ENCODE measurements at places on chromosomes 2 and 18. TPM values are rescaled to one million over a fixed set of nuclear protein-coding genes. Genes with fewer than 3 reads are reported as not detected.
A peak's percentile ranks its signal among the peaks of the same experiment; 100 is the strongest.

Gene ANKRD30B
- not detected for total RNA-seq

Gene NYAP2
- total RNA-seq, result not detected

Gene NOSTRIN
- total RNA-seq, result not detected

Gene POTEJ
- total RNA-seq, result not detected

GRCh38 chr18:77271576-77272481, 22.2 kb downstream of the GALR1 start:
- DNase-seq, result no peak
- no peaks in the 10 kb centered on the region for H3K4me1 ChIP-seq
- H3K4me3 ChIP-seq, result no peak overlapping the region
- no peaks in the 10 kb centered on the region for H3K36me3 ChIP-seq

DNA sequence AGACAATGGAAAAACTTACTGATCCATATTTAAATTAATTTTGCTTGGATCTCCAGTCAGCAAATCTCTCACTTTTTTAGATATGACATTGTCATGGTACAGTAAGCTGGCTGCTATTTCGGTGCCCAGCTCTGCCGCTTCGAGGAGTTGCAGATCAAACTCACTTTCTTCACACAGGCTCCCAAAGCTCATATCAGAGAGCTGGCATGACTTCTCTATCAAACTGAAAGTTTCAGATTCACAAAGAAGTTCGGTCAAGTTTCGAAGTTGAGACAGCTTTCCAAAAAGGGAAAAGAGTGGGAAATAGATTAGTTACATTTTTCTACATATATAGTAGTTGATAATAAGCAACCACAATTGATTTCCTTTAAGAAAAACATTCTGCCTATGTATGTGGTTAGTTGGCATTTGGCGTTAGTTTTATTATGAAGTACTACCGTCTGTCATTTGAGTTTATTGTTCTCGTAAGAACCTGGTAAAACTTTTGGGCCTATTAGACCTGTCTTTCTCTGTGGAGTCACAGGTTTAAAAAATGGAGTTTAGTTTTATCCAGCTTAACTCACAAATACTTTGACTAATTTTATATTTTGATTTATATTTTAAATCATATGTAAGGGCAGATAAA, 118.8 kb downstream of the ABCA12 start:
- H3K4me1 ChIP-seq, result peaks cover 32% of the 10 kb centered on the region
- H3K4me3 ChIP-seq, result no peak overlapping the region
- DNase-seq, result no peak
- H3K36me3 ChIP-seq, result no peaks in the 10 kb centered on the region

- H3K27me3 ChIP-seq, result no peaks in the 10 kb centered on the region
- H3K4me3 ChIP-seq, result no peak overlapping the region
- peaks cover 79% of the 10 kb centered on the region for H3K4me1 ChIP-seq
Observed at GRCh38 chr18:9109523-9109922, 7.0 kb downstream of the NDUFV2 start.

DNA sequence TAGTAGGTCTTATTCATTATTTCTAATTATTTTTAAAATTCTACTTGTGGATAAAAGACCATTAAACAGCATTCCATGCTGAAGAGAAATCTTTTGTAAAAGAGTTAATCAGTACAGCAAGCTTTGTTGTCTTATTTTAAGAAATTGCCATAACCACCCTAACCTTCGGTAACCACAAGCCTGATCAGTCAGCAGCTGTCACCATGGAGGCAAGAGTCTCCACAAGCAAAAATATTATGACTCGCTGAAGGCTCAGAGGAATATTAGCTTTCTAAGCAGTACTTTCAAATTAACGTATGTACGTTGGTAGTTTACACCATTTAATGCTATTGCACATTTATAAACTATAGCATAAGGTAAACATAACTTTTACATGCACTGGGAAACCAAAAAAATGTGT, 650.5 kb upstream of the LINC00305 start:
- H3K4me1 ChIP-seq, result no peaks in the 10 kb centered on the region
- DNase-seq, result no peak
- H3K4me3 ChIP-seq, result no peak overlapping the region
- H3K36me3 ChIP-seq, result no peaks in the 10 kb centered on the region

DNA sequence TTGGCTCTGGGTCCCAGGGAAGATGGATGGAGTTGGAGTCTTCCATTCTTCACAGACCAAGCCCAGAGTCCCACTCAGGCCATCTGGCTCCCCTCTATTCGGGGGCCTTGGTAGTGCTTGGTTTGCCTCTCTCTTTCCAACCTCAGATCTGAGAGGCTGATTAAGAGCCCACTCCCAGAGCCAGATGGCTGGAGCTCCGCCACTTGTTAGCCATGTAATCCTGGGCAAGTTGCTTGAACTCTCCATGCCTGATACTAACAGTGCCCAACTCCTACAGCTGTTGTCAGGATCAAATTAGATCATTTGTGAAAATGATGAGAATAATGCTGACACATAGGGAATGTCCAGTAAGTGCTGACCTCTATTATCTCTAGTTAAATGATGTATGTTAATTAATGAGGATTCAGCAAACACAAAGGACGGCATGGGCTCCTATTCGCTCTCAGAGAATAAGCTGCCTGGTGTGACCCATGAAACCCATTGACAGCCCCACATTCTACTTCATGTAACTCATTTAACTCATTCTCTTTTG, 46.6 kb upstream of the SLC14A1 start:
- no peak overlapping the region for H3K27ac ChIP-seq
- no peaks in the 10 kb centered on the region for H3K36me3 ChIP-seq
- no peak for DNase-seq

- H3K27ac ChIP-seq, result peak overlapping the region; percentile 95
- H3K4me1 ChIP-seq, result peaks cover 64% of the 10 kb centered on the region
- H3K4me3 ChIP-seq, result peak overlapping the region; percentile 68
- no peaks in the 10 kb centered on the region for H3K36me3 ChIP-seq
Observed at GRCh38 chr18:25233528-25234321, 118.2 kb downstream of the ZNF521 start.

DNA sequence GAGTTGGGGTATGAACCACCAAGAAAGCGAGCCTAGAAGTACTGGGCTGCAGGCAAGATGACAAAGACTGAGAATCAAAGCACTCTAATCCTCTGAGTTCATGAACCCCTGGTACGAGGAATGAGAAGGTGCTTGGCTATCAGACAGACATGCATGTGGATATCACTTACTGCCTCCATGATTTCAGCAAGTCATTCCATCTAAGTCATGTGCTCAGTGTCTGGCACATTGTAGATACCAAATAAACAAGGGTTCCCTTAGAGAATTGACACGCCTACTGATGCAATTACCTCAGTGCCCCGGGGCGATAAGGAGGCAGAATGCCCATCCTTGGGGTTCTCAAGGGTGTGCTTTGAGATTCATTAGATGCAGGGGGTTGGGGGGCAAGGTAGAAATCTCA, 125.6 kb upstream of the PKDCC start:
- no peak overlapping the region for H3K4me3 ChIP-seq
- H3K36me3 ChIP-seq, result no peaks in the 10 kb centered on the region
- DNase-seq, result no peak
- no peak overlapping the region for H3K27ac ChIP-seq
- H3K4me1 ChIP-seq, result peaks cover 14% of the 10 kb centered on the region

GRCh38 chr2:168450171-168450570, 5.9 kb upstream of the CERS6 start:
- H3K27me3 ChIP-seq, result no peaks in the 10 kb centered on the region
- peaks cover 2% of the 10 kb centered on the region for H3K36me3 ChIP-seq
- peaks cover 14% of the 10 kb centered on the region for H3K4me1 ChIP-seq
- DNase-seq, result no peak

- peaks cover 2% of the 10 kb centered on the region for H3K36me3 ChIP-seq
- DNase-seq, result no peak
- no peak overlapping the region for H3K27ac ChIP-seq
- peaks cover 38% of the 10 kb centered on the region for H3K27me3 ChIP-seq
- peaks cover 8% of the 10 kb centered on the region for H3K4me1 ChIP-seq
Observed at GRCh38 chr2:176490061-176490861, 221.0 kb downstream of the MTX2 start.

DNA sequence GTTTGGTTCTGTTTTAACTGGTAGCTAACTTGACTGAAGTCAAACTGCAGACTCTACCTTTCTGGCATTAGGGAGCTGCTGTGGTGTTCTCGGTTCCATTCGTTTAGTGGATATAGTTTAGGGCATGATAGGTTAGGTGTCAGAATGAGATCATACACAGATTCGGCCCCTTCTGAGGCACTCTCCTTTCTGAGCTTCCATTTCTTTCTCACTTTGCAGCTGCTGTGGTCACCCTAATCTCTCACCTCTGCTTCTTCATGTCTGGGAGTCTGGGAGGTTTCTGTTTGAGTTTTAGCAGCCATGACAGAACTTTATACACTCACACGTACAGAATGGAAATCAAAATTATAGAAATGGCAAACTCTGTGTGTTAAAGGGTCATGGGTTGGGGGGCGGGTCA, 122.8 kb downstream of the ATP9B start:
- no peak for DNase-seq
- no peaks in the 10 kb centered on the region for H3K27me3 ChIP-seq
- H3K4me3 ChIP-seq, result no peak overlapping the region
- no peak overlapping the region for H3K27ac ChIP-seq
- H3K36me3 ChIP-seq, result peaks cover 6% of the 10 kb centered on the region

GRCh38 chr2:222480497-222480896, 56.2 kb downstream of the SGPP2 start:
- no peak overlapping the region for H3K27ac ChIP-seq
- H3K4me1 ChIP-seq, result no peaks in the 10 kb centered on the region
- peaks cover 24% of the 10 kb centered on the region for H3K27me3 ChIP-seq
- no peak for DNase-seq
- H3K36me3 ChIP-seq, result no peaks in the 10 kb centered on the region

- H3K4me3 ChIP-seq, result no peak overlapping the region
- DNase-seq, result no peak
- no peaks in the 10 kb centered on the region for H3K36me3 ChIP-seq
- H3K4me1 ChIP-seq, result peaks cover 20% of the 10 kb centered on the region
- H3K27me3 ChIP-seq, result no peaks in the 10 kb centered on the region
Observed at GRCh38 chr2:158586491-158586890, 129.7 kb downstream of the PKP4 start.

- H3K4me1 ChIP-seq, result peaks cover 27% of the 10 kb centered on the region
- DNase-seq, result no peak
- peak overlapping the region; percentile 48 for H3K4me3 ChIP-seq
- H3K27ac ChIP-seq, result no peak overlapping the region
- no peaks in the 10 kb centered on the region for H3K27me3 ChIP-seq
Observed at GRCh38 chr2:219419331-219420197, 1.4 kb downstream of the DES start.

DNA sequence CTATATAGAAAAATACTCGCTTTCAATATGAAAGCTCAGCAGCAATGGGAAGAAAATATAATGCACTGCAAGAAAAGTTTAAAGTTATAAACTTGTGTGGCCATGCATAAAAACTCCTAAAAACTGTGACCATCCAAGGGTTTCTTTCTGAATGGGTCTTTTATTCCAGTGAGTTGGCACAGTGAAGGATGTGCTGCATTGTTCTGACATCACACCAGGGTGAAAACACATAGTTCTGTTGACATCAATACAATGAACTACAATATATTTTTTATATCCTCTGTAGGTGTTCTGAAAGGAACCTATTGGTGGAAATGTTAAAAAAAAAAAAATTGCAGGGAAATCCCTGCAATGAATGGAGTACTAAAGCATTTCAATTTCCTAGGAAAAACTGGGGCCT, 80.2 kb downstream of the CDH20 start:
- H3K27me3 ChIP-seq, result peaks cover 2% of the 10 kb centered on the region
- no peak overlapping the region for H3K27ac ChIP-seq
- H3K36me3 ChIP-seq, result no peaks in the 10 kb centered on the region
- no peak for DNase-seq
- H3K4me3 ChIP-seq, result no peak overlapping the region

DNA sequence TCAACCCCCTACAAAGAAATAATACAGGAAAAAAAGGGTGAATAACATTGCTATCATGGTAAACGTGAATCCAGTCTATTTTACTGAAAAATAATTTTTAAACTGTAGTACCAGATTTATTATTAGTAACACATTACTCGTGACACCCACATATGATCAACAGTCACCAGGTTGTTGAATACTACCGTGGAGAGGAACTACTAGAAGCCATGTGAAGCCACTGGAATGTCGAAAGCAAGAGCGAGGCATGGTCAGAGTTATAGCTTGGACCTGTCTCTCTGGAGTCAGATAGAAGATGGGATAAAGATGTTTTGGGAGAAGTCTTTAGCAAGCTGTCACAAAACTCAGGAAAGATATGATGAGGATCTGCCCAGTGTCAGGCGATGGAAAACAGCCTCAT, 63.2 kb upstream of the EPB41L3 start:
- H3K27ac ChIP-seq, result no peak overlapping the region
- H3K4me3 ChIP-seq, result no peak overlapping the region
- peaks cover 3% of the 10 kb centered on the region for H3K27me3 ChIP-seq

GRCh38 chr2:39399570-39399969, 37.5 kb downstream of the MAP4K3 start:
- peaks cover 55% of the 10 kb centered on the region for H3K4me1 ChIP-seq
- H3K27ac ChIP-seq, result no peak overlapping the region

DNA sequence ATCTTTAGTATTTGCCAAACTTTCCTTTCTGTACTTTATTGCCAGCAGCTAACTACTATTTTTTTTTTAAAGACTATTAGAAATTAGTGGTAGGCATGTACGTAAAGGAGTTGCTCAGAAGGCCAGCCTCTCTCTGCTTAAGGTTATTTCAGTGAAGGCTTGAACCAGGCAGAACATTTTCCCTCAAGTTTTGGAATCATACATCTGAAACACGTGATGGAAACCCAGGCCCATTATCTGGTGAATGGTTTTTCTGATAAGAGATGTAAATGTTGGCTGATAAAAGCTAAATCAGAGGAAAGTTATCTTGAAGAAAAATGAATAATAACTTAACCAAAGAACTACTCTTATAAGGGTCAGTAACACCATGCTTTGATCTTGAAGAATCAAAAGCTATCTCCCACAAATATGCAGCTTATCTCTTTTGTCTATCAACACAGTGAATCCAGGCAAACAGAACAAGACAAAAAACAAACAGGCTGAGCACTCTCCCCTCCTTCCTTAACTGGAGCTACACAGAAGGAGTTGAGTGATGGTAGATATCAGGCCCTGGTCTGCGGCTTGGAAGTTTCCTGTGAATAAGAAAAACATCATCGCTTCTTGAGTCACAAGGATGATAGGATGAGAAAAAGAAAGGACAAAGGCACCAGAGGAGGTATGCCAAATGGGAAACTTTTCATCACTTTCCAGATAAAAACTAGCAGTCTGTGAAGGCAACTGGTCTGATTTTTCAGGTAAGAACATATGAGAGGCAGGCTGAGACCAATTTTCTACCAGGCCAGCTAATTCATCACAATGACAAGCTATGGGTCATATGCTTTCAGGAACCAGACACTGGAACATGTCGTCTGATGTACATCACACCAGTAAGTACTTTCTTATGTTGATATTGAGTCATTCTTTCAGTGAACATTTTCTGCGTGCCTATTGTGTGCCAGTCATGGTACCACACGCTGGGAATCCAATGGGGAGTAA, 88.4 kb upstream of the STK17B start:
- H3K36me3 ChIP-seq, result peaks cover 9% of the 10 kb centered on the region
- no peak for DNase-seq
- H3K4me1 ChIP-seq, result peaks cover 26% of the 10 kb centered on the region
- no peaks in the 10 kb centered on the region for H3K27me3 ChIP-seq
- H3K27ac ChIP-seq, result peak overlapping the region; percentile 37
- no peak overlapping the region for H3K4me3 ChIP-seq

Measured in chondrocyte (in vitro differentiated cells).